ENCODE measurements at places on chromosomes 2 and 18. TPM values are rescaled to one million over a fixed set of nuclear protein-coding genes. Genes with fewer than 3 reads are reported as not detected.

- peaks cover 61% of the 10 kb centered on the region for H3K36me3 ChIP-seq
- no peak for DNase-seq
- no peak overlapping the region for H3K4me3 ChIP-seq
- H3K27ac ChIP-seq, result peak overlapping the region; percentile 18
These were observed 46.1 kb downstream of the CFAP36 start for GRCh38 chr2:55565613-55566012.

GRCh38 chr18:67545681-67546080 lies 29.2 kb upstream of the DSEL start:
- no peak overlapping the region for H3K4me3 ChIP-seq
- DNase-seq, result no peak
- H3K4me1 ChIP-seq, result no peaks in the 10 kb centered on the region
- H3K27ac ChIP-seq, result no peak overlapping the region
- H3K36me3 ChIP-seq, result no peaks in the 10 kb centered on the region

DNA sequence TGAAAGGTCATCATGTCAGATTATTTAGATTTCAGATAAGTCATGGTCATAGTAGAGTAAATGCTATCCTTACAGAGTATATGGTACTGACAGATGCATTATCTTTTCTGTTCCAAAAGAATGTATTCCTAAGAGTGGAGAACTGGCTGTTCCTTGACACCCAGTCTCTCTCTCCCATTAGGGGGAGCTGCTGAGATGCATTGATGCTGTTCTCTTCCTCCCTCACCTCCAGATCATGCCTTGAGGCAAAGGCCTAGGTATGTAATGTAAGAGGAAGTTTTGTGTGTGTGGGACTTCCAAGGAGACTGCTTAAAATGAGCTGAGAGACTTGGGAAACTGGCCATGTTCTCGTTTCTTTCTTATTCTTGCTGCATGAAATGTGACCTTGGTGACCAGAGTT lies 979.5 kb upstream of the CELF4 start:
- H3K27me3 ChIP-seq, result no peaks in the 10 kb centered on the region
- H3K27ac ChIP-seq, result no peak overlapping the region
- H3K36me3 ChIP-seq, result no peaks in the 10 kb centered on the region
- H3K4me1 ChIP-seq, result no peaks in the 10 kb centered on the region
- H3K4me3 ChIP-seq, result no peak overlapping the region

DNA sequence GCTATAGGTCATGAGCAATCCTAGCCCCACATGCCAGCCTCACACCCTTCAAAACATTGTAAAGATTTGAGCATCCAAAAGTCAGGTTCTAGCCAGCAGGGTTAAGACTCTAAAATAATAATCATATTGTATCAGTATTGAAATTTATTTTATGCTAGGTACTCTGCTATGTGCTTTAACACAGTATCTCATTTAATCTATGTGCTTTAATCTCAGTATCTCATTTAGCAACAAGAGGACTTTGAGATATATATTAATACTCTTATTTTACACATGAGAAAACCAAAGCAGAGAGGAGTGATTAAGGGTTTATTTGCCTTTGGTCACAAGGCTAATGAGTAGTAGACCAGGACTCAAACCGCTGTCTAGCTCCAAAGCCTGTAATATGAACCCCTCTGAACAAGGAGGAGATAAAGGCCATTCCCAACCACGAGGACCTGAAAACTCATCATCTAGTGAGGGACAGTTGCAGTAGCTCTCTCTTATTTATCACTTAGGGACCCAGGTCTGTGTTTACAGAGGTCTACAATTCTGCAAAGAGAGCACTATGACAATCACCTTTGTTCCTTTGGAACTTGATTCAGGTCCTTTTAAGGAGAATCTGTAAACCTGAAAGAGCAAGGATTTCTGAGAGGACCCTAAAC lies 116.5 kb upstream of the SERTAD2 start:
- DNase-seq, result no peak
- peaks cover 24% of the 10 kb centered on the region for H3K4me1 ChIP-seq
- no peaks in the 10 kb centered on the region for H3K27me3 ChIP-seq
- H3K27ac ChIP-seq, result no peak overlapping the region
- no peaks in the 10 kb centered on the region for H3K36me3 ChIP-seq

The SLC23A3 gene
- total RNA-seq, result 4.7 TPM

The ERBB4 gene
- total RNA-seq, result not detected

GRCh38 chr2:193350509-193350908 lies 1155.8 kb upstream of the TMEFF2 start:
- no peak for DNase-seq
- no peak overlapping the region for H3K4me3 ChIP-seq
- no peaks in the 10 kb centered on the region for H3K27me3 ChIP-seq
- no peak overlapping the region for H3K27ac ChIP-seq
- peaks cover 5% of the 10 kb centered on the region for H3K4me1 ChIP-seq
- H3K36me3 ChIP-seq, result no peaks in the 10 kb centered on the region

- peaks cover 2% of the 10 kb centered on the region for H3K36me3 ChIP-seq
- no peak overlapping the region for H3K27ac ChIP-seq
- no peak overlapping the region for H3K4me3 ChIP-seq
These were observed 14.7 kb upstream of the ITGB6 start for GRCh38 chr2:160214461-160215445.

The SMAD4 gene
- total RNA-seq, result 84.9 TPM

DNA sequence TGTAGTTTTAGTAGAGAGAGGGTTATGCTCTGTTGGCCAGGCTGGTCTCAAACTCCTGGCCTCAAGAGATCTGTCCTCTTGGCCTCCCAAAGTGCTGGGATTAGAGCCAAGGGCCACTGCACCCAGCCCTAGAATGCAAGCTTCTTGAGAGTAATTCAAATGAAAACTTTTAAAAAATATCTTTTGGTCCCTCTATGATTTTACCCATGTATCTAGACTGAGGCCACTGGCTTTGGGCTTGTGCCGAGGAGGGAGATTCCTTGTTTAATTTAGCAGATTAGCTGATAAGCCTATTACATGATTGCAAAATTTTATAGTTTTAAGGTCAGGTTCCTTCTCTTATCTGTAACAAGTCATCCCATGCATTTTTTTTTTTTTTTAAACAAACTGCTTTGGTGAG lies 59.5 kb upstream of the CCDC195 start:
- H3K27ac ChIP-seq, result no peak overlapping the region
- H3K27me3 ChIP-seq, result no peaks in the 10 kb centered on the region
- peaks cover 52% of the 10 kb centered on the region for H3K36me3 ChIP-seq
- no peak overlapping the region for H3K4me3 ChIP-seq

GRCh38 chr2:64819361-64819760 lies 165.6 kb upstream of the SERTAD2 start:
- peaks cover 28% of the 10 kb centered on the region for H3K4me1 ChIP-seq
- H3K4me3 ChIP-seq, result peak overlapping the region; percentile 63
- DNase-seq, result no peak
- H3K36me3 ChIP-seq, result peaks cover 2% of the 10 kb centered on the region
- peak overlapping the region; percentile 88 for H3K27ac ChIP-seq
- no peaks in the 10 kb centered on the region for H3K27me3 ChIP-seq

The CGREF1 gene
- total RNA-seq, result 1.6 TPM

DNA sequence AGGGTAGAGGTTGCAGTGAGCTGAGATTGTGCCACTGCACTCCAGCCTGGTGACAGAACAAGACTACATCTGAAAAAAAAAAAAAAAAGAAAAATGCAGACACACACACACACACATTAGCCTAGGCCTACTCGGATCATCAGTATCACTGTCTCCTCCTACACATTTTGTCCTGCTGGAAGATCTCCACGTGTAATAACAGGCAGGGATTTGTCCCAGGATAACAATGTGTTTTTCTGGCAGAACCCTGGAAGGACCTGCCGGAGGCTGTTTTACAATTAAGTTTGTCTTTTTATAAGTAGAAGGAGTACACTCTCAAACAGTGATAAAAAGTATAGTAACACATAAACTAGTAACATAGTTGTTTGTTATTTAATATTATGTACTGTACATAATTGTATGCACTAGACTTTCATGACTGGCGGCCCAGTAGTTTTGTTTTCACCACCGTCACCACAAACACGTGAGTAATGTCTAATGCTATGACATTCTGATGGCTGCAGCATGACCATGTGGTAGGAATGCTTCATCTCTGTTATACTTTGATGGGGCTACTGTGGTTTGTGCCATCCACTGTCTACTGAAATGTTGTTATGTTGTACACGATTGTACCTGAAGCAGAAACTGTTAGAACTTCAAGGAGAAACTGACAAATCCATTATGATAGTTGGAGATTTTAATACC lies 130.6 kb downstream of the ATP9B start:
- peaks cover 5% of the 10 kb centered on the region for H3K36me3 ChIP-seq
- H3K27me3 ChIP-seq, result no peaks in the 10 kb centered on the region
- no peak overlapping the region for H3K4me3 ChIP-seq
- H3K4me1 ChIP-seq, result peaks cover 14% of the 10 kb centered on the region
- no peak overlapping the region for H3K27ac ChIP-seq

DNA sequence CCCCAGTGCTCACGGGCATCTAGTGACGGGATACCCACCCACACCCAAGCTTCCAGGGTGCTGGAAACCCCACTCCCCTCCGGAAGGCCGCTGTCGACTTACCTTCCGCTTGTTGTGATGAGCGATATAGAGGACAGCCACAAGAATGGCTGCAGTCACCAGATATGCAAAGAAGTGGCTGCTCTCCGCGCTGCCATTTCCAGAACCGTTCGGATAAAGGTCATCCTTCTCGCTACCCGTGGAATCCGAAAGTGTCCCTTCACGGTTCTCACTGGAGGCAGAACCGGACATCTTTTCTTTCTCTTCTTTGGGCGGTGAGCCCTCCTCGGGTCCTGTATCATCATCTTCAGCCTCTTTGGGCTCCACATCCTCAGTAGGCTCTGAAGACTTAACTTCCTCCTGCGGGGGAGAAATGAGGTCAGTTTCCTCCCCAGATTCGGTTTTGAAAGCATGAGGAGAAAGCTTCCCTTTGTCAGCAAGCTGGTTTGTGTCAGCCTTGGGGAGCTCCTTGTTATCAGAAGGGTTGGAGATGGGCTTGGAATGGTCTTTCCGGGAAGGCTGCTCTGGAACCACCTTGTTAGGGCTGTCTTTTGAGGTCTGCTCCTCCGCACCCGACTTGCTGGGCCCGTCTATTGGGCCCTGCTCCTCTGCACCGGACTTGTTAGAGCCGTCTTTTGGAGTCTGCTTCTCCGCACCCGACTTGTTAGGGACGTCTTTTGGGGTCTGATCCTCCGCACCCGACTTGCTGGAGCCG lies 1.2 kb downstream of the TGOLN2 start:
- DNase-seq, result peak; percentile 61
- H3K36me3 ChIP-seq, result peaks cover 59% of the 10 kb centered on the region
- H3K27me3 ChIP-seq, result no peaks in the 10 kb centered on the region
- peak overlapping the region; percentile 100 for H3K27ac ChIP-seq

DNA sequence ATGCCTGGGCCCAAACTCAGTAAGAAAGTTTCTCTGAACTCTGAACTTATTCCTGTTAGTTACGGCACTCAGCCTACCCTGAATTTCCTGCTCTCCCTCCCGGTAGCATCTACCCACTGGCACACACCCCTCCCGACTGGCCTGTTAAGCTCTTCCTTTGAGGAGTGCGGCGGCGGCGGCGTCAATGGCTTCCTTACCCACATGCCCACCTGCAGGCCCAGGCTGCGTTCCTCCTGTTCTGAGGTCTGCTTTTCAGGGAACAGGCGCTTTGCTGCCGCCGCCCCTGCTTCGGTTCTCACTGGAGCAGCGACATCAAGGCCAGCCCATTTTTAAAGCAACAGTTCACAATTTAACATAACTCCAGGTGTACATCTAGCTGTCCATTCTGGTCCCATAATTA lies 432.4 kb downstream of the DCDC2C start:
- H3K4me3 ChIP-seq, result no peak overlapping the region
- no peak for DNase-seq
- no peak overlapping the region for H3K27ac ChIP-seq
- no peaks in the 10 kb centered on the region for H3K36me3 ChIP-seq
- H3K27me3 ChIP-seq, result no peaks in the 10 kb centered on the region
- H3K4me1 ChIP-seq, result no peaks in the 10 kb centered on the region

DNA sequence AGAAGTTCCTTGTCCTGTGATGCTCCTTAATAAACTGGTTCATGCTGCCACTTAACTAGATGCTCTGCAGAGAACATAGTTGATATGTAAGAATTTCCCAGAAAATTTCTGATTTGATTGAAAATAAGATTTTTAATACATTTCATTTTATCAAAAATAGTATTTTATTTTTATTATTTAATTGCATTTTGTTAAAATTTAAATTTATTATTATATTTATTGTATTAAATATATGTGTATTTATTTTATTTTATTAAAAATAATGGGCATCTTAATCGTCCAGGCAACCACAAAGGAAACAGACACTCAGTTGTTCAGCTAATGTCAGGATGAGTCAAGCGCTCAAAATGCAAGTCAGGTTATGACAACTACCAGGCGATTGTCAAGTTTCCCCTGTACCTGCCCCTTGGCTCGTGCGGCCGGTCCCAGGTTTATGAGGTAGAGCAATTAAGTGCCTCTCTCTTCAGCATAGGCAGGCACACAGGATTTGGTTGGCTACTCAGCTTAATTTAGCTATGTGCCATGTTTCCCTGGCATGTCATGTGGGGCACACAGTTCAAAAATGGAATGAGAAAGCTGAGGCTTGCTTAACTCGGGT lies 361.2 kb downstream of the RND3 start:
- DNase-seq, result no peak
- no peaks in the 10 kb centered on the region for H3K27me3 ChIP-seq
- no peaks in the 10 kb centered on the region for H3K4me1 ChIP-seq
- no peak overlapping the region for H3K27ac ChIP-seq

- H3K36me3 ChIP-seq, result no peaks in the 10 kb centered on the region
- H3K27me3 ChIP-seq, result peaks cover 6% of the 10 kb centered on the region
- no peak for DNase-seq
- no peak overlapping the region for H3K4me3 ChIP-seq
- no peaks in the 10 kb centered on the region for H3K4me1 ChIP-seq
These were observed 139.7 kb downstream of the HRH4 start for GRCh38 chr18:24600076-24600654.

The FSHR gene
- total RNA-seq, result not detected

The CHCHD5 gene
- 32.1 TPM for total RNA-seq
